ENCODE measurements at places on chromosomes 12 and 14.

- H3K4me1 ChIP-seq: peaks cover 17% of the 10 kb centered on the region
- DNase-seq: peak; percentile 59
- H3K27me3 ChIP-seq: no peaks in the 10 kb centered on the region
- no peaks in the 10 kb centered on the region for H3K36me3 ChIP-seq
- H3K27ac ChIP-seq: peak overlapping the region; percentile 49
- H3K4me3 ChIP-seq: peak overlapping the region; percentile 74
Observed at GRCh38 chr12:51082561-51083125, 753 bp downstream of the CSRNP2 start.

GRCh38 chr14:88488081-88488480 is 66.7 kb downstream of the PTPN21 start:
- H3K4me1 ChIP-seq: peaks cover 3% of the 10 kb centered on the region
- no peak overlapping the region for H3K27ac ChIP-seq
- H3K4me3 ChIP-seq: no peak overlapping the region
- no peak for DNase-seq
- H3K27me3 ChIP-seq: no peaks in the 10 kb centered on the region
- H3K36me3 ChIP-seq: no peaks in the 10 kb centered on the region

DNA sequence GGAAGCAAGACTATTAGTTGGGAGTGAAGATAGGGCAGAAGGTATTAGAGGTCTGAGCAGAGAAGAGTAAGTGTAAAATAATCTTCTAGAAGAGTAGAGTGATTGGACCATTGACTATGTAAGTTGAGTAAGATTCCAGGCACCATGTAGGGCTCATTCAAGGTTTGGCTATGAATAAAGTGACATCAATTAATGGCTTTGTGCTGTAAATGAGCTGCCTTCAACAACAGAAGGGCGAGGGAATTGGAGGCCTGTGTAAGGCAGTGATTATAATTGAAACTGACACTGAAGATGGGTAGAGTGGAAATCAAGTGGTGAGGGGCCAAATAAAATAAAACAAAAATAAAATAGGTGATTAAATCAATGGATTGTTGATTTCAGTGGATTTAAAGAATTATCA is 26.4 kb downstream of the PTPRQ start:
- no peaks in the 10 kb centered on the region for H3K27me3 ChIP-seq
- no peak for DNase-seq
- H3K4me3 ChIP-seq: no peak overlapping the region
- no peaks in the 10 kb centered on the region for H3K4me1 ChIP-seq
- H3K36me3 ChIP-seq: no peaks in the 10 kb centered on the region
- H3K27ac ChIP-seq: no peak overlapping the region

- no peaks in the 10 kb centered on the region for H3K27me3 ChIP-seq
- no peak overlapping the region for H3K27ac ChIP-seq
- H3K4me3 ChIP-seq: no peak overlapping the region
- DNase-seq: no peak
Observed at GRCh38 chr12:39587225-39587624, 32.4 kb downstream of the ABCD2 start.

- DNase-seq: no peak
- H3K27me3 ChIP-seq: peaks cover 5% of the 10 kb centered on the region
Observed at GRCh38 chr14:105163040-105163742, 5.4 kb downstream of the JAG2 start.

- no peaks in the 10 kb centered on the region for H3K4me1 ChIP-seq
- no peak for DNase-seq
- H3K4me3 ChIP-seq: no peak overlapping the region
Observed at GRCh38 chr14:104289507-104289906, 151.1 kb downstream of the KIF26A start.

GRCh38 chr14:58055497-58056010 is 96.5 kb downstream of the ARMH4 start:
- no peaks in the 10 kb centered on the region for H3K36me3 ChIP-seq
- DNase-seq: no peak
- H3K27ac ChIP-seq: no peak overlapping the region
- no peaks in the 10 kb centered on the region for H3K4me1 ChIP-seq
- no peaks in the 10 kb centered on the region for H3K27me3 ChIP-seq

GRCh38 chr12:46177837-46178608 is 90.8 kb downstream of the SLC38A1 start:
- DNase-seq: peak; percentile 76
- peaks cover 4% of the 10 kb centered on the region for H3K36me3 ChIP-seq
- no peaks in the 10 kb centered on the region for H3K27me3 ChIP-seq
- H3K27ac ChIP-seq: no peak overlapping the region

Measured in natural killer cell (primary cell).